Heart right ventricle (tissue), 16 donors: ENCODE measurements at places on chromosomes 7 and 10. TPM values are rescaled to one million over a fixed set of nuclear protein-coding genes. Genes with fewer than 3 reads are reported as not detected.

DNA sequence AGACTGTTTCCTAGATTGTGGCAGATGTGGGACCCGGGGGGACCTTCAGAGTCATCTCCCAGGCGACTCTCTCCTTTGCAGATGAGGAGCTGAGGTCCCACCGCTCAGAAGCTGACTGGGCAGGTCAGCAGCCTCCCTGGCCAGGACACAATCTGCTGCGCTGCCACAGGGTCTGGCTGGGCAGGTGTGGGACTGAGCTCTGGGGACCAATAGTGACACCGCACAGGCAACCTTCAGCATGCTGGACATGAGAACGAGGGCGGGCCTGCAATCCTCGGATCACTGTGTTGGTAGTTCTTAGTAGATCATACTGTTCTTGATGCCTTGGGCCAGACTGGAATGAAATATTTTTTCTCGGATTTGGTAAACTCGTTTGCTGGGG lies 20.5 kb upstream of the CRYGN start:
- peaks cover 33% of the 10 kb centered on the region for H3K4me1 ChIP-seq
- DNase-seq, result peak; percentile 48
- H3K27me3 ChIP-seq, result no peaks in the 10 kb centered on the region
- peak overlapping the region; percentile 85 for H3K27ac ChIP-seq
- H3K36me3 ChIP-seq, result no peaks in the 10 kb centered on the region

- H3K36me3 ChIP-seq, result no peaks in the 10 kb centered on the region
- H3K4me1 ChIP-seq, result no peaks in the 10 kb centered on the region
- DNase-seq, result no peak
- no peak overlapping the region for H3K27ac ChIP-seq
- H3K4me3 ChIP-seq, result no peak overlapping the region
- H3K27me3 ChIP-seq, result peaks cover 2% of the 10 kb centered on the region
These were observed 158.0 kb downstream of the KCNMA1 start for GRCh38 chr10:77479586-77479985.

GRCh38 chr10:123146894-123147634 lies 872 bp upstream of the HMX2 start:
- H3K27me3 ChIP-seq, result peaks cover 100% of the 10 kb centered on the region
- no peak overlapping the region for H3K4me3 ChIP-seq
- peaks cover 50% of the 10 kb centered on the region for H3K4me1 ChIP-seq
- no peak overlapping the region for H3K27ac ChIP-seq

- no peaks in the 10 kb centered on the region for H3K4me1 ChIP-seq
- DNase-seq, result no peak
- no peak overlapping the region for H3K27ac ChIP-seq
- no peak overlapping the region for H3K4me3 ChIP-seq
These were observed 793.0 kb upstream of the IGFBP3 start for GRCh38 chr7:46713868-46714596.

GTPBP4 gene
- 27.1 TPM for total RNA-seq

- DNase-seq, result no peak
- no peaks in the 10 kb centered on the region for H3K27me3 ChIP-seq
- no peak overlapping the region for H3K4me3 ChIP-seq
- no peaks in the 10 kb centered on the region for H3K36me3 ChIP-seq
- H3K27ac ChIP-seq, result no peak overlapping the region
These were observed 1073.0 kb downstream of the XPNPEP1 start for GRCh38 chr10:108850138-108850854.

- no peak overlapping the region for H3K27ac ChIP-seq
- H3K36me3 ChIP-seq, result peaks cover 24% of the 10 kb centered on the region
- H3K4me3 ChIP-seq, result no peak overlapping the region
- H3K27me3 ChIP-seq, result no peaks in the 10 kb centered on the region
- DNase-seq, result no peak
These were observed 10.1 kb downstream of the OTUD1 start for GRCh38 chr10:23448802-23449570.

GPNMB gene
- total RNA-seq, result 221 TPM

GRCh38 chr10:1251769-1252168 lies 195.6 kb downstream of the WDR37 start:
- no peak for DNase-seq
- H3K4me1 ChIP-seq, result no peaks in the 10 kb centered on the region
- no peaks in the 10 kb centered on the region for H3K36me3 ChIP-seq
- H3K27ac ChIP-seq, result no peak overlapping the region
- H3K4me3 ChIP-seq, result no peak overlapping the region

DNA sequence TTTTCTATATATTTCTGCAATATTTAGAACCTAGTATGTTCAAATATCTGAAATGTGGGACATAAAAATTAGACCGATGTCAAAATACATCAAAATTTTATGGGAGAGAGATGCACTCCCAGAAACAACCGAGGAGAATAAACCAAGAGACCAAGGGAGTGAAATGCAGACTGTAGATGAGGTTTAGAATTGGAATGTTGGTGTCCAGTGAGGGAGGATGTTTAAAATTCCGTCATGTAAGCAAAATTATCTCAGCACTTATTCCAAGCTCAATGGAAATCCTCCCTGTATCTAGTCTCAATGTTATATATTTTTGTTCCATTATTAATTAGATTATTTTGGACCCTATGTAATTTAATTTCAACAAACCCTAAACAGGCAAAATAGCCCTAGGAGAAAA lies 61.9 kb upstream of the MAGI2 start:
- no peak overlapping the region for H3K4me3 ChIP-seq
- no peaks in the 10 kb centered on the region for H3K36me3 ChIP-seq
- no peaks in the 10 kb centered on the region for H3K27me3 ChIP-seq
- no peaks in the 10 kb centered on the region for H3K4me1 ChIP-seq
- H3K27ac ChIP-seq, result no peak overlapping the region
- DNase-seq, result no peak

GRCh38 chr10:118977835-118978234 lies 51.7 kb upstream of the NANOS1 start:
- no peak overlapping the region for H3K27ac ChIP-seq
- no peaks in the 10 kb centered on the region for H3K27me3 ChIP-seq

- no peak overlapping the region for H3K4me3 ChIP-seq
- H3K27ac ChIP-seq, result no peak overlapping the region
- no peaks in the 10 kb centered on the region for H3K4me1 ChIP-seq
These were observed 141.9 kb downstream of the GRM3 start for GRCh38 chr7:86785641-86786040.

SMIM30 gene
- 87.2 TPM for total RNA-seq

KLF6 gene
- total RNA-seq, result 55.9 TPM

KCNH2 gene
- 83.2 TPM for total RNA-seq

MRC1 gene
- total RNA-seq, result 7.4 TPM

VPS41 gene
- total RNA-seq, result 52.6 TPM

DNA sequence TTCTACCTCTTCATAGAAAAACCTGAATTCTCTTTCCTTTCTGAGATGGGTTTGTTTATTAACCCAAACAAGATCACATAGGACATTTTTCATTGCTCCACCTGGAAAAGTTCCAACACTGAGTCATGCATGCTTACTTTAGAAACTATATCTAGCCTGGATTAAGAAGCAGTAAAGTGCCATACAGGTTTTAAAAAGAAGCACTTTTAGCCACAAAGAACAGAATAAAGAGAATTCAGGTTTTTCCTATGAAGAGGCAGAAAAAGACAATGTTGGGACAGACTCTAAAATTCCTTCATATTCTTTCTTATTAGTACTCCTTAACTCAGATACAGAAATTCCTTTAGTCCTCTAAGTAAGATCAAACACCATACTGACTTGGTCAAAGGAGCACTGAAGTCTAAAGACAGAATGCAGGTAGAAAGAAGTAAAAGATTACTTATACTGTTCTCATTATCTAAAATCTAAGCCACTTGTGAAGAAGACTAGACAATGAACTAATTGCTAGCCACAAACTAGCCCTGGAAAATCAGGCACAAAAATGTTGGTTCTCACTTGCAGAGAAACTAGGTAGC lies 241.3 kb downstream of the ANK3 start:
- H3K4me3 ChIP-seq, result no peak overlapping the region
- peak; percentile 12 for DNase-seq
- H3K36me3 ChIP-seq, result no peaks in the 10 kb centered on the region
- H3K27me3 ChIP-seq, result no peaks in the 10 kb centered on the region
- no peak overlapping the region for H3K27ac ChIP-seq

GRCh38 chr7:139246905-139247304 lies 15.9 kb downstream of the UBN2 start:
- H3K36me3 ChIP-seq, result peaks cover 99% of the 10 kb centered on the region
- H3K4me1 ChIP-seq, result no peaks in the 10 kb centered on the region
- H3K27ac ChIP-seq, result no peak overlapping the region
- H3K27me3 ChIP-seq, result no peaks in the 10 kb centered on the region

DNA sequence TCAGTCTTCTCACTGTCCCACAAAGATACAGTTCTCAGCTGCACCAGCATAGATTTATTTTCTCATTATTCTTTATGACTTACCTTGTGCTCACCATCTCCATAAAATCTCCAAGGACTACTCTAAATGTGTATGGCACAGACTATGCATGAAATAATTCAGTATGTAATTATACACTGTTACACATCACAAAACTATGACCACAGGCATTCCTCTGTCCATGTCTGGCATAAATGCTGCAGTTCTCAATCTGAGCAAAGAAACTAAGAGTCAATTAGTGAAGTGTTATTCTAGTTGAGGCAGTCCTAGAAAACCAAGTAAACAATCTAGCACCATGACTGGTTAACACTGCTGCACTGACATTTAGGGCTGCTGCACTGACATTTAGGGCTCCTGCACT lies 2.7 kb downstream of the CYCS start:
- H3K4me3 ChIP-seq, result no peak overlapping the region
- DNase-seq, result no peak
- peaks cover 15% of the 10 kb centered on the region for H3K4me1 ChIP-seq

NKX6-2 gene
- not detected for total RNA-seq

DNA sequence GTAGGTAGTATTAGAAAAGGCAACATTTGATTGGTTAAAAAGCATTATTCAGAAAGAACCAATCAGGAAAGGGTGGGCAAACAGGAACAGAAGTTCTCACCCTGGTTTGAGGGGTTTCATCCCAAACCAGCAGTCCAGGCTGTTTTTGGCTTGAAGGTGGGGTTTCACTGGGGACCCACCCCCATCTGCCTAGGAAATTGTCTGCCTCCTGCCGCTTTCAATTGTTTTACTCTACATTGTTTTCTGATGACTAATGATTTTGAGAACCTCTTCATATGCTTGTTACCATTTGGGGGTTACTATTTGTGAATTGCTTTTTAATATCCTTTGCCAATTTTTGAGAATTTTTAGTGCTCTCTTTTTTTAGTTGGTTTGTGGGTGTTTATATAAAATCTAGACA lies 3.3 kb upstream of the PCBD1 start:
- H3K36me3 ChIP-seq, result no peaks in the 10 kb centered on the region
- peaks cover 18% of the 10 kb centered on the region for H3K4me1 ChIP-seq
- DNase-seq, result no peak
- no peaks in the 10 kb centered on the region for H3K27me3 ChIP-seq
- H3K27ac ChIP-seq, result peak overlapping the region; percentile 68

TMEM178B gene
- total RNA-seq, result 17.7 TPM

DNA sequence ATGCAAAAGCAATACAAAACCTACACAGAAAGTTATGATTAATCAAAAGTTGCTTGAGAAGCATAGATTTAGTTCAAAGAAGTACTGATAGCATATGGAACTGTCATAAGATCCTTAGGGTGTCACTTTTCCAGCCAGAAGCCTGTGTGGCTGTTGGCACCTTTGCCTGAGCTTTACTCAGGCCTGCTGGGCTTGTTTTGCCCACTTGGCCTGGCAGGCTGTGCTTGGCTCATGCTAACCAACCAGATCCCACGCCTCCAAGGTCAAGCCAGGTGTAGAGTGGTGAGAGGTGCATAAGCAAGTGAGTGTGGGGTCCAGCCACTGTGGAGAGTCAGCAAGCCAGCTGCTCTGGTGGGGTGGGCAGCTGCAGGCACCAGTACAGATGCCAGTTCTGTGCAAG lies 12.0 kb upstream of the LIPA start:
- H3K4me1 ChIP-seq, result peaks cover 20% of the 10 kb centered on the region
- no peak overlapping the region for H3K27ac ChIP-seq
- H3K27me3 ChIP-seq, result no peaks in the 10 kb centered on the region
- DNase-seq, result no peak
- no peak overlapping the region for H3K4me3 ChIP-seq
- H3K36me3 ChIP-seq, result no peaks in the 10 kb centered on the region

UCN3 gene
- not detected for total RNA-seq

TPK1 gene
- 6.9 TPM for total RNA-seq

GRCh38 chr7:46076527-46076926 lies 155.5 kb upstream of the IGFBP3 start:
- H3K4me3 ChIP-seq, result no peak overlapping the region
- no peak overlapping the region for H3K27ac ChIP-seq
- no peak for DNase-seq
- no peaks in the 10 kb centered on the region for H3K27me3 ChIP-seq
- H3K4me1 ChIP-seq, result peaks cover 9% of the 10 kb centered on the region

ZPBP gene
- total RNA-seq, result not detected

AP5Z1 gene
- total RNA-seq, result 16.7 TPM

UNC5B gene
- total RNA-seq, result 12.1 TPM

- DNase-seq, result no peak
- no peaks in the 10 kb centered on the region for H3K4me1 ChIP-seq
- H3K27ac ChIP-seq, result no peak overlapping the region
- H3K36me3 ChIP-seq, result no peaks in the 10 kb centered on the region
These were observed 28.3 kb upstream of the PIP4K2A start for GRCh38 chr10:22742678-22743077.

DNA sequence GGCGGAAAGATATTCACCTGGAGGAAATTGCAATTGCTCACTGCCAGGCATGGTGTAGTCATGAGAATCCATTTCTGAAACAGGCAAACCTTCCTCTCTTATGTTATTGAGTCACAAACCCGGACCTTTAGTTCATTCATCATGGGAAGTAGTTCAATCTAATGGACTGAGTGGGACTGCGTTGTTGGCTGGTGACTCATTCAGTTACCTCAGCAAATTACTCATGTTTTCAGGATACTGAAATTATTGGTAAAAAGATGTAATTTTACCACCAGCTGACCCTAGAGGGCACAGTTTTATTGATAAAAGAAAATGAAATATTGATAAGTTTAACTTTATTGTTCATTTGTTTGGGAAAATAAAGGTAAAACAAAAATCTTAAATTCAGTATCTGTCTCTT lies 1194.4 kb upstream of the SORCS1 start:
- no peaks in the 10 kb centered on the region for H3K36me3 ChIP-seq
- DNase-seq, result no peak
- no peaks in the 10 kb centered on the region for H3K4me1 ChIP-seq

- H3K4me1 ChIP-seq, result peaks cover 24% of the 10 kb centered on the region
- H3K4me3 ChIP-seq, result no peak overlapping the region
- DNase-seq, result no peak
- no peaks in the 10 kb centered on the region for H3K27me3 ChIP-seq
These were observed 208.4 kb downstream of the DIP2C start for GRCh38 chr10:480928-481552.

CPA2 gene
- 1.1 TPM for total RNA-seq

- H3K27ac ChIP-seq, result no peak overlapping the region
- no peak for DNase-seq
- H3K27me3 ChIP-seq, result no peaks in the 10 kb centered on the region
- H3K36me3 ChIP-seq, result no peaks in the 10 kb centered on the region
- no peaks in the 10 kb centered on the region for H3K4me1 ChIP-seq
These were observed 543.3 kb downstream of the CALN1 start for GRCh38 chr7:71868797-71869196.

ATRNL1 gene
- 22.2 TPM for total RNA-seq
